ENCODE measurements at places on chromosomes 1 and 21. TPM values are rescaled to one million over a fixed set of nuclear protein-coding genes. Genes with fewer than 3 reads are reported as not detected.

The NFASC gene
- total RNA-seq: 58.7 TPM

DNA sequence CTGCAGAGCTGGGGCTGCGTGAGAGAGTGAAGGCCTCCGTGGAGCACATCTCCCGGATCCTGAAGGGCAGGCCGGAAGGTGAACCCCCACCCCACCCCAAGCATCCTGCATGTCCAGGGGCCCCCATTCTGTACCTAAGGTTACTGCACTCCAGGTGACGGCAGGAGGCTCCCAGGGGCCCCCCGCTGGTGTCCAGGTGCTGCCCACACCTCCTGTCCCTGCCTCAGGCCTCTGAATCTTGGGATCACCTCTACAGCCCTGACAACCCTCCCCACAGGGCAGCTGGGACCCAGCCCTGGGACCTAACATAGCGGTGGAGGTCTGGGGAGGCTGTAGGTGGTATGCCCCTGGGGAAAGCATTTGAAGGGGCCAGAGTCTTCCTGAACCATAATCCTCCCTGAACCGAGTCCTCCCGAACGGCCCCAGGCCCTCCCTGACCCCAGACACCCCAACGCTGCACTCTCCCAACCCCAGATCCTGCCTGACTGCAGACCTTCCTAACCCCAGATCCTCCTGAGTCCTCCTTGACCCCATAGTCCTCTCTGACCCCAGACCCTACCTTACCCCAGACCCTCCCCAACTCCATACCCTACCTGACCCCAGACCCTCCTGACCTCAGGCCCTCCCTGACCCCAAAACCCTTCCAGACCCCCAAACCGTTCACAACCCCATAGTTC lies 33.5 kb downstream of the TRIM11 start:
- H3K4me3 ChIP-seq: no peak overlapping the region
- DNase-seq: no peak
- no peak overlapping the region for H3K27ac ChIP-seq
- H3K4me1 ChIP-seq: no peaks in the 10 kb centered on the region
- no peaks in the 10 kb centered on the region for H3K36me3 ChIP-seq

The TOR1AIP2 gene
- 62.3 TPM for total RNA-seq

GRCh38 chr1:153848805-153849204 lies 73.6 kb downstream of the SLC27A3 start:
- no peaks in the 10 kb centered on the region for H3K36me3 ChIP-seq
- H3K4me3 ChIP-seq: no peak overlapping the region
- DNase-seq: no peak
- H3K27ac ChIP-seq: no peak overlapping the region
- no peaks in the 10 kb centered on the region for H3K27me3 ChIP-seq

GRCh38 chr1:159949123-159949522 lies 3.7 kb upstream of the IGSF9 start:
- H3K4me1 ChIP-seq: no peaks in the 10 kb centered on the region
- H3K36me3 ChIP-seq: no peaks in the 10 kb centered on the region
- H3K27me3 ChIP-seq: peaks cover 12% of the 10 kb centered on the region
- DNase-seq: no peak

DNA sequence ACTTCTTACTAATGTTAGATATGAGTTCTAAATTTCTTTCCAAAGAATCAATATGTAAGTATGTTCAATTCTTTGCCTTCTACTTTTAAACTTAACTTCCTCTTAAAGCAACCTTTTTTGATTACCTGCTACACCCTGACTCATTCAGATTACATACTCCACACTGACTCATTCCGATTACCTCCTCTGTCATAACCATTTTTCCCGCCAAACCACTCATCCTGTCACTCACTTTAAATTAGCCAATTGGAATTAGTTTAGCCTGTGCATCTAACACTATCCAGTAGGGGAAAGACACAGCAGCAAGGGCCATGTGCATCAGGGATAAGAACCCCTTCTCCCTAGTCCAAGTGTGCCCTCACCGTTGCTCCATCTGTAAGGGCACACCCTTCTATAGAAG lies 815.5 kb downstream of the BRINP3 start:
- no peaks in the 10 kb centered on the region for H3K27me3 ChIP-seq
- DNase-seq: no peak
- no peaks in the 10 kb centered on the region for H3K4me1 ChIP-seq
- H3K4me3 ChIP-seq: no peak overlapping the region
- H3K36me3 ChIP-seq: no peaks in the 10 kb centered on the region
